Activated T-helper 2 cell treated with anti-CD3 and anti-CD28 coated beads, Interferon-gamma antibody, Interleukin-2, Interleukin-4, amounts not matched to agents 10 μg/mL and 5 μg/mL and 100 μg/mL, durations not matched to agents 14 hours and 24 hours and 36 hours (primary cell): ENCODE measurements at places on chromosomes 12 and 14.

DNA sequence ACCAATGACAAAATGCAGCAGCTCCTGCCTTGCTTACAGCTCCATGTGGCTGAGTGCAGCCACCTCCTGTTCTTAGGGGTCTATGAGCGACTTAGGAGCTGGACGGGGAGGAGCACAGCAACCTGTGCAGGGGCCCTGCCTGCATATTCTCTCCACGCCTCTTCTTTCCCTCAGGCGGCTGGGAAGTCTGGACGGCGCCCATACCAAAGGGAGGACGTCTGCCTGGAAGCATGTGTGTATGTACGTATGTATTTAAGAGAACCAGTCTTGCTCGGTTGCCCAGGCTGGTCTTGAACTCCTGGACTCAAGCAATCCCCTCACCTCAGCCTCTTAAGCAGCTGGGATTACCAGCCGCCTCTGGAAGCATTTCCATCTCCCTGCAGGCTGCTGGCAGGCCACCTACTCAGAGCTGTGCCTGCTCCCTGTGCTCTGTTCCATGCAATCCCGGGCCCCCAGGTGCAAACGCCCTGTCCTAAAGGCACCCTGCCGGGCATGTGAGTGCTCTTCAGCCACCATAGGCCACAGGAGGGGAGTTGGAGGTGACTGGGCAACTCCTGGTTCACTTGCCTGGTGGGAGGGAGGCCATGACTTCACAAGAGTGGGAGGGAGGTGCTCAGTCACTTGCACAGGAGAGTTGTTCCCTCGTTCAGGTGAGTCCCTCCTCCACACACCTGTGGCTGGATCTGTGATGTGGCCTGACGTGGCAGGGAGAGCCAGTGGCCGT lies 44.3 kb downstream of the KCNA5 start:
- DNase-seq: no peak

- DNase-seq: no peak
Measured at GRCh38 chr12:77494296-77494695, 336.4 kb upstream of the NAV3 start.

DNA sequence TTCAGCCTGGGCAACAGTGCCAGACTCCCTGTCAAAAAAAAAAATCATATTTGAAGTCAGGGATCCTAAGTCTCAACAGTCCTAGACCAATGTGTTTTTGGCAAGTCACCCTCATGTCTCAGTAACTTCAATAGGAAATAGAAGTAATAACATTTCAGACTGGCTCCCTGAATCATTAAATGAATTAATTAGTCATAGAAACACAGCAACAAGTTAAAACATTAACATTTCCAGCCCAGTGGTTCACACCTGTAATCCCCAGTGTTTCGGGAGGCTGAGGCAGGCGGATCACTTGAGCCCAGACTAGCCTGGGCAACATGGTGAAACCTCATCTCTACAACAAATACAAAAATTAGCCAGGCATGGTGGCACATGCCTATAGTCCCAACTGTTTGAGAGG lies 125.2 kb downstream of the GTF2A1 start:
- no peak for DNase-seq

DNA sequence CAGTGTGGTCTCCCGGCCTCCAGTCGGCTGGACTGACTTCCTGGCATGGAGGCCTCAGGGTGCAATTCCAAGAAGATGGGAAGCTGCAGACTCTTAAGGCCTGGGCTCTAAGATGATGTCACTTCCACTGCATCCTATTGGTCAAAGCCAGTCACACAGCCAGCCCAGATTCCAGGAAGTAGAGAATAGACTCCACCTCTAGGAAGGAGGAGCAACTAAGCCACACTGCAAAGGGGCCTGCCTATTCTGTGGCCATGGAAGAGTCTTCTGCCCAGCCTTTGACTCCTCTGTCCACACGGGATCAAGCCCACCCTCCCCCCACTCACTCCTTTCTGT lies 103.9 kb upstream of the RFLNA start:
- DNase-seq: no peak

DNA sequence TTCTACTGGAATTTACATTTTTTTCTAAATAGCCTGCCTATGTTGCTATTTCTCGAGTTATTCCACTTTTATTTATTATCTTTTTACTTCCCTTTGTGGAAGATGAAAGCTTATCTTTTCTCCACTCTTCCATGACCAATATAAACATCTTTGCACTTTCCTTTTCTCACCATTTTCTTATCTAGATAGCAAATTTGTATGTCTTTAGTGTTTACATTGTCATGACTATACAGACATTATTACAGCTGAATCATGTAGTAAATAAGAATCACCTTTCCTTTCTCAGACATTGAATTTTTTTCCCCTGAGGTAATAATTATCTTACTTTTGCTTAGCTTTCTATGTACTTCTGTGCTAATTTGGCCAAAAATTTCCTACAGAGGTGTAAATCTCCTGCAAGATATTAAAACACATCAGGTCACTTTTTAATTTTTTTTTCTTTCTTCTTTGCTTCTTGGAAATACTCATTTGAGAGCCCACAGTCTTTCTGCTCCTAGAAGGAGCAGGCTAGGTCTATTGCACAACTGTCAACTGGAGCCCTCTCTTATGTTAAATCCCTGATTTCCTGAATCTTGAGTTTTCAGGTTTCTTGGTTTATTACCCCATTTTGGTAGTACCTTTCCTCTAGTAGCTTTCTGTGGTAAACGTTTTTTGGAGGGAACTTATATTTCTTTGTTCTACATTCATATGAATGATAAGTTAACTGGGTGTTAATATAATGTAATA lies 109.0 kb upstream of the ATP2B1 start:
- no peak for DNase-seq

- no peak for DNase-seq
Measured at GRCh38 chr12:112307317-112308011, 74.8 kb downstream of the HECTD4 start.

DNA sequence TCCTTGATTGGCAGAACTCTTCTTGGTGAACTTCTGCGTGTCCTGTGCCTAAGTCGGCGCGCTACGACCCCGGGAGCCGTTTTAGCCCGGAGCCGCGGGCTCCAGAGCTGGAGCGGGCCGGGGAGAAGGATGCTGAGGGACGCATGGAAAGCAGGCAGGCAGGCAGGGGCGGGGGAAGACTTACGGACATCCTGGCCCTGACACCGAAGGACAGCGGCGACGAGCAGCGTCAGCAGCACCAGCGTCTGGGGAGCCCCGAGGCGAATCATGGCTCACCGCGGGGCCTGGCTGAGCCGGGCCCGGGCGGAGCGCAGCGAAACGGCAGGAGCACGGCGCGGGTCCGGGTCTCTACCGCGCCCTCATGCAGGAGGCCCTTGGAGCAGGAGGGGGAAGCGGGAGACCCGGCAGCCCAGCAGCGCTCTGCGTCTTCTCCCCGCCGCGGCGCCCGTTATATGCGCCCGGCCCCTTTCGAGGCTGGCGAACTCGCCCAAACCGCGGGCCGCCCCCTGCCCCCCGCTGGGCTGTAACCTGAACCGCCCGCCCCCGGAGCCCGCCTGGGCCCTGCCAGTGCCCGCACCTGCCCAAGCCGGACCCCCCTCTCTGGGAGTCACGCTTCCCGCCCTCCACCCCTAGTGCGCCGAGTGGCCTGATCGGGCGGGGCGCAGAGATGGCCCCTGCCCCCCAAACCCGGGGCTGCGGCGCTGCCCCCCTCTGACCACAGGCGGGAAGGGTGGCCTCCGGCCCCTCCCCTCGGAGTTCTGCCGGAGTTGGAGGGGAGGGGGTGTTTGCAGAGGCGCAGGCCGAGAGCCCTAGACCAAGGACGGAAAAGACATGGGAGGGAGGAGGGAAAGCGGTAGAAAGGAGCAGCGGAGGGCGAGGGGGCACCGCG lies at the start of gene COL2A1:
TSS of gene COL2A1 (minus strand) at position 424 of the 889 bp plus-strand sequence. CDS start at position 269, 155 bp downstream.
- no peak for DNase-seq

DNA sequence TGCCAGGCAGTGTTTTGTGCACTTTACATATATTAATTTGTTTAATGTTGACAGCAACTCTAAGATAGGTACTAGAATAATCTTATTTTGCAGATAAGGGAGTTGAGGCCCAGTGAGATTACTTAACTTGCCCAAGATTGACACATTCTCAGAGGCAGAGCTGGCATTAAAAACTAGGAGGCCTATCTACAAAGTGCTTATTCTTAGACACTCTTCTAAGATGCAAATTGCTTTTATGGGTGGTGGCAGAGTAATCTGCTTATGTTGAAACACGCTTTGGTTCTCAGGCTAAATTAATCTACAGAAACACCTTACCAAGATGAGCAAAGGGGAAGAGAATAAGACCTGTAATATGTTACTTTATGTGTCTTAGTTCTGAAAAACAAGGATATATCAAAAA lies 7.2 kb downstream of the MGP start:
- no peak for DNase-seq

GRCh38 chr14:70139384-70139783 lies 49.4 kb downstream of the SLC8A3 start:
- no peak for DNase-seq

DNA sequence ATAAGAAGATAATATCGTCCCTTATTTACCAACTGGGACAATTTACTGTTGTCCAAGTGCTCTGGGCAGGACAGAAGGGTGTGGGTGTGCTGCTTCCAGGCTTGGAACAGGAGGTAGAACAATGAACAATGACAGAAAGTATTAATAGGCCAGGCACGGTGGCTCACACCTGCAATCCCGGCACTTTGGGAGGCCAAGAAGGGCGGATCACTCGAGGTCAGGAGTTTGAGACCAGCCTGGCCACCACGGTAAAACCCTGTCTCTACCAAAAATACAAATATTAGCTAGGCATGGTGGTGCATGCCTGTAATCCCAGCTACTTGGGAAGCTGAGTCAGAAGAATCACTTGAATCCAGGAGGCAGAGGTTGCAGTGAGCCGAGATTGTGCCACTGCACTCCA lies 2.5 kb downstream of the IFI27 start:
- no peak for DNase-seq

GRCh38 chr14:64727551-64728071 lies 23.4 kb downstream of the PLEKHG3 start:
- no peak for DNase-seq

DNA sequence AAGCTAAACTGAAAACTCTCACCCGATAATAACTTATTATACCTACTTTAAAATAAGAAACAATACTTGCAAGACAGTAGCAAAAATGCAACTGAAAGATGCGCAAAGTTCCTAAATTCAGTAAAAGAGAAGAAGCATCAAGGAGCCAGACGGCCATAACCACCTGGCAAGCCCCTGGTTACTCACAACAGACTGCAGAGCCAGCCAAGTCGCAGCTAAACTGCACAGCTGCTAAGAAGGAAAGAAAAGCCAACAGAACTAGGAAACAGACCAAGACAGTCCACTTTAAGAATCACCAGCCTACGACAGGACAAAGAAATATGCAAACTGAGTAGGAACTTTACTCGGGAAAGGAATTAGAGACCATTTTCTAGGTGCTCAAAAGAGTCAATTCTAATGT lies 127.9 kb downstream of the TMTC1 start:
- DNase-seq: no peak

GRCh38 chr12:18703321-18703720 lies 34.5 kb downstream of the PLCZ1 start:
- DNase-seq: no peak

- DNase-seq: no peak
Measured at GRCh38 chr12:22573181-22573580, 28.8 kb upstream of the C2CD5 start.

DNA sequence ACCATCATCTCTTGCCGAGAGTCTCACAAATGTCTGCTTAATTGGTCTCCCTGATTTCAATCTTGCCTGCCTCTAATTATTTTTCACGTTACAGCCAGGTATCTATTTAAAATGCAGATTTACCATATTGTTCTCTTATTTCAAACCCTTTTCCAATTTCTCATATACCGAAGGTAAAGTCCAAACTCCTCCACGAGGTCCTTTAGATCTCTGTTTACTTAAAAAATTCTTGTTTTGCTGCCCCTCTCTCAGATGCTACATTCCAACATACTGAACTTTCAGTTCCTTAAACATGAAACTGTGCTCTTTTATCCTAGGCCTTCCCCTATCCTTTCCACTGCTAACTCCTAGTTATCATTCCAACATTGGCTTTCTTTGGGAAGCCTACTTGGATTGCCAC lies 363.9 kb downstream of the CEP128 start:
- DNase-seq: no peak

DNA sequence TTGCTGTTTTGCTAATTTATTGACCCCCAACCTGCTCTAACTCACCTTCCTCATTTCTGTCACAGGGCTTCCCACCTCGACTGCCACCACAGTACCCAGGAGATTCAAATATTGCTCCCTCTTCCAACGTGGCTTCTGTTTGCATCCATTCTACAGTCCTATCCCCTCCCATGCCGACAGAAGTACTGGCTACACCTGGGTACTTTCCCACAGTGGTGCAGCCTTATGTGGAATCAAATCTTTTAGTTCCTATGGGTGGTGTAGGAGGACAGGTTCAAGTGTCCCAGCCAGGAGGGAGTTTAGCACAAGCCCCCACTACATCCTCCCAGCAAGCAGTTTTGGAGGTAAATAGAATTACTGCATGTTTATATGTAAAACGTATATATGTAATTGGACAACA lies 68.8 kb downstream of the RAD52 start:
- DNase-seq: no peak

- DNase-seq: no peak
Measured at GRCh38 chr12:119158402-119158801, 20.3 kb upstream of the HSPB8 start.

DNA sequence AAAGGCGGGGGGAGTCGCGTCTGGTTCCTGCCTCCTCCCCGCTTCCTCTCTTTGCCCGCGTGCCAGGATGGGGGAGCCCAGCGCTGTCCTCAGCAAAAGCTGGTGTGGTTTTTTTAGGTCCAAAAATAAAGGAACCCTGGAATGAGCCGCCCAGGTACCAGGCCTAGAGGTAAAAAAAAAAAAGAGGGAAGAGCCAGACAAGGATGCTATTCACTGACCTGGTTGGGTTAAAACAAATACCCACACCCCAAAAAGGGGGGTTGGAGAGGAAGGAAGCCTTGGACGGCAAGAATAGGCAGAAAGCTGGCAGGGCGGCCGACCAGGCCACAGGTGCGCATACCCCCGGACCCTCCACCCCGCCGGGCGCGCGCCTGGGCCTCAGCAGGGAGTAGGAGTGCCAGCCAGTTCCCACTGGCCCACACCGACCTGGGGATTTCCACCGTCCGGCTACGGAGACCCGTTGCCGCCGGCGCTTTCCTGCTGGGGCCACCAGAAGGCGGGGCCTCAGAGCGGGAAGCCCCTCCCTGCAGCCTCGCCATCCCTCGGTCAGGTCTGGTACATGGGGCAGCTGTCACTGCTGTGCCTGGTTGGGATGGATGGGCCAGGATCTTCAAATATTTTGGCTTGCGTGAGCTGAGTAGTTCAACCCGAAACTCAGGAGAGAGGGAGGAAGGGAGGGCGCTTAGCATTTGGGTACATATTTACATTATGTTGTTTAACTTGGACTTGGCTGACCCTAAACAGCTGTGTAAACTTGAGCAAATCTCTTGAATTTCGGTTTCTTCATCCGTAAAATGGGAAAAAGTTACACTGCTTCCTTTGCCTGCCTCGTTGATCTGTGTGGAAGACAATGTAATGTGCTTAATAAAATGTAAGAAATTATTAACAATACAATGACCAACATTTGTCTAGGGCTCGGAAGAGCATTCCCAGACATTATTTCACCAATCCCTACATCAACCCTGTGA lies 5.4 kb upstream of the IRF2BPL start:
- DNase-seq: peak; percentile 77

- no peak for DNase-seq
Measured at GRCh38 chr14:65804439-65805112, 392.0 kb downstream of the FUT8 start.
